Activated naive CD8-positive, alpha-beta T cell treated with anti-CD3 and anti-CD28 coated beads for 36 hours (primary cell): ENCODE measurements at places on chromosomes 7 and 10. TPM values are rescaled to one million over a fixed set of nuclear protein-coding genes. Genes with fewer than 3 reads are reported as not detected.

DNA sequence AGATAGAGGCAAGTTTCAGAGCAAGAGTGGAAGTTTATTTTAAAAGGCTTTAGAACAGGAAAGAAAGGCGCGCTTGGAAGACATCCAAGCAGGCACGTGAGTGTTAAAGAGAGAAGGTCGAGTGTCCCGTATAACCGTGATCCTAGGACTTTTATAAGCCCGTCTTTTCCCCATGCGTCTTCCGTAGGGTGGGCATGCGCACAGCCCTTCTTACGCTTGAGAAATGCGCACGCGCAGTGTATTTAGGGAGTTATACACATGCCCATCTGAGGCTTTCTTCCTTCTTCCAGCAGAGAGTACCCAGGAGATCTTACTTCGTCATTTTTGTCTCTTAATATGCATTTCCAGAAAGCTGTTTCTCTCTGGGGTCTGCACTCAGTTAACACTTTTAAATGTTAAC lies 52.4 kb downstream of the CALD1 start:
- no peak for DNase-seq

DNA sequence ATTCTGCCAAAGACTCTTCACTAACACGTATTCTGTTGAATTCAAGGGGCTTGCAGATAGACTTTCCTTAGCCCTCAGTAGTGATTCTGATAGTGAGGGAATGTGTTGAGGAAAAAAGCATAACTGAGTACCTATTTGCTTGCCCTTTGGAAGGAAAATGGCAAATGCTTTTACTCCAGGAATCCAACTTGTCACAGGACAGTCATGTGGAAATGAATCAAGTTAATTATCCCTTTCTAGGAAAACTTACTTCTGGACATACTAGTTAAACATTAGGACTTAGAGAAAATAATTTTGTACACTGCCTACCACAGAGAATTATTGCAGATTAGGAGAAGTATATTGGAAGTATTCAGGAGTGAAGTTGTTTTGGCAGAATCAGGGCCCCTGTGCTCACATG lies 148.9 kb upstream of the SLC13A1 start:
- no peak for DNase-seq

DNA sequence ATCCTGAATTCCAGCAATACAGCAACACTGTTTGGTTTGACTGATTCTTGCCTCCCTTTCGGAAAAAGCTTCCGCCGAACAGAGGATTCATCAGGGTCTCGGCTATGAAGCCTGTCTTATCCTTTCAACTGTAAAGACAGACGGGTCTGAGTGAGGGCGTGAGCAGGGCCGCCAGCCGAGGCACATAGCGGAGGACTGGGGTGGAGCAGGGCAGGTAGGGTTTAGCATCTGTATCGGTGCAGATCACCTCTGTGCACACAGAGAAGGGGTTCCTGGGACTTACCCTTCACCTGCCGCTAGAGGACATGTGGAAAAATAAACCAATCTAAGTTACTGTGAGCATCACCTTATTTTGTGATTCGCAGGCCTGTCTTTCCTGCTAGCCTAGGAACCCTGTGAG lies 656.9 kb upstream of the FOXK1 start:
- DNase-seq, result no peak

DNA sequence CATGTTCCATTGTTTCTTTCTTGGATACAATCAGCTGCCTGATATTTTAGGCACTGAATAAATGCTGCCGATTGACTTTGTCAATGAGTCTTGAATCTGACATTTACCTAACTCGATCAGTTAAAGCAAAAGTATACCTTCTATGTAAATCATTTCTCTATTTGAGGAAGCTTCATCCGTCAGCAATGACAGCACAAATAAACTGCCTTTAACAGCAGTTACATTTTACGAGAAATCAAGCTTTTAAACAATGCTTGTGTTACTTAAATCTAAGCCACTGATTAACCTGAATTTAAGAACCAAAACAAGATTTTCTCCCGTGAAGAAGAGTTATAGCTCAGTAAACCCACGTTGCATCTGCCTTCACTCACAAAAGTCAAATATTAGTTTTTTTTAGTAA lies 71.3 kb downstream of the CUL1 start:
- no peak for DNase-seq

DNA sequence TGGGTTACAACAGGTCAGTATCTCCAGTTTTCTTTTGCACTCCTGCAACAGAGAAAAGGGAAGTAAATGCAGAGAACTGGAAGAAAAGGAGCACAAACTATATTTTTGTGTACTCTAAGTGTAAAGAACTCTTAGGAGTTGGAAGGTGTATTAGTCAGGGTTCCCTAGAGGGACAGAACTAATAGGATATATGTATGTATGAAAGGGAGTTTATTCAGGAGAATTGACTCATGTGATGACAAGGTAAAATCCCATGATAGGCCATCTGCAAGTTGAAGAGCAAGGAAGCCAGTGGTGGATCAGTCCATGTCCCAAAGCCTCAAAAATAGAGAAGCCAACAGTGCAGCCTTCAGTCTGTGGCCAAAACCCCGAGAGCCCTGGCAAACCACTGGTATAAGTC lies 22.6 kb upstream of the RAB18 start:
- DNase-seq, result no peak

GRCh38 chr10:78366663-78367411 lies 333.2 kb downstream of the RPS24 start:
- no peak for DNase-seq

GRCh38 chr10:66958466-66958865 lies 32.6 kb downstream of the LRRTM3 start:
- DNase-seq, result no peak

GRCh38 chr10:129029051-129029450 lies 438.0 kb upstream of the MGMT start:
- no peak for DNase-seq

DNA sequence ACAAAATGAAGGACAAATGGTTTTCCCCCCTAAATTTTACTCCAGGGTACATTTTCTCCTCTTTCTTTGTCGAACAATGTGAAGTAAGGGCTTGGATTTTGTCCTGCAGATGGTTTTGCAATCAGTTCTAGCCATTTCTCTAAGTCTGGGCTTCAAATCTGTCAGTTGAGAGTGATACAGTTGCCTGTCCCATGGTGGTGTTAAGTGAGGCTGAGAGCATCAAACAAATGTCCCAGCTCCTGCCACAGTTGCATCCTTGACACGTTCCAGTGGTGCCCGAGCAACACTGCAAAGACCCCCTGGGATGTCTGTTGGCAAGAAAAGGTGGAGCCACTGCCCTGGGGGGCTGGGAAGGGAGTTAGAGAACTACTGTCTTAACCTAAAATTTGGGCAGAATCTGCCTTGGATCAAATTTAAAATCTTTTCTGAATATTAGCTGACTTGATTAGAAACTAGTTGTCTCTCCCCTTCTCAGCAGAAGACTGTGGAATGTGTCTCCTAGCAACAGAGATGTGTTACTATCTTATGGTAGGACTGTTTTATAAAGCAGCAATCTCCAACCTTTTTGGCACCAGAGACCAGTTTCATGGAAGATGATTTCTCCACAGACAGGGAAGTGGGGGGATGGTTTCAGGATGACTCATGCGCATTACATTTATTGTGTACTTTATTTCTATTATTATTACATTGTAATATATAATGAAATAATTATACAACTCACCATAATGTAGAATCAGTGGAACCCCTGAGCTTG lies 102.0 kb upstream of the STEAP1B start:
- no peak for DNase-seq

The TEX36 gene
- total RNA-seq, result not detected

GRCh38 chr7:69654849-69655707 lies 56.8 kb downstream of the AUTS2 start:
- DNase-seq, result no peak

DNA sequence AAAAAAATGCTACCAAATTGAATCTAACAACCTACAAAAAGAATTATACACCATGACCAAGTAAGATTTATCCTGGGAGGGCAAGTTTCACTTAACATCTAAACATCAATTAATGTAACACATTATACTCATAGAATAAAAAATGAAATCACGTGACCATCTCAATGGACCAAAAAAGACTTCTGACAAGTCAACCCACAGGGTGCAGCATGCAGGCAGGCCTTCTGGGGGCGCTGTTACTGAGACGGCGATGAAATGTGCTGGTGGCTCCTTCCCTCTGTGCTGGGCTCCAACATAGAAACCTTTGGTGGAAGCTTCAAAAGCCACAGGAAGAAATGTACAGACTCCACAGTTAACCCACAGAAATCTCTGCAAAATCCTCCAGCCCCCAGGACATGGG lies 103.1 kb downstream of the INHBA start:
- no peak for DNase-seq

DNA sequence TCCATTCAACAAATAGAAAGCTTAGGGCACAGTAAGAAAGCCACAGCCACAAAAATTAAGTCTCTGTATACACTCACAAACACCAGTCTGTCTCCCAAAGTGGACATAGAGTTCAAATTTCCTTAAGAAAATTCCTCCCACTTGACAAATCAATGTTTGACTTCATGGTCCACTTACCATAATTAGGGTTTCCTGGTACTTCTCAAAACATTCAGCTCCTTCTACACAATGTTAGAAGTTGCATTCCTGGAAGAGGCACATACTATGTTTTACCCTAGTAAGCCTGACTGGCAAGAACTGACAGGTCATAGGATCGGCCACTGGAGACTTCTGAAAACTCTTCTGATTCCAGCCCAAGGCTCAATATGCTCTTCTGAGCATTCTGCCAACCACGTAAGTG lies 70.5 kb downstream of the CPXM2 start:
- no peak for DNase-seq
